ENCODE measurements at places on chromosomes 7 and 10.
A peak's percentile ranks its signal among the peaks of the same experiment; 100 is the strongest.

DNA sequence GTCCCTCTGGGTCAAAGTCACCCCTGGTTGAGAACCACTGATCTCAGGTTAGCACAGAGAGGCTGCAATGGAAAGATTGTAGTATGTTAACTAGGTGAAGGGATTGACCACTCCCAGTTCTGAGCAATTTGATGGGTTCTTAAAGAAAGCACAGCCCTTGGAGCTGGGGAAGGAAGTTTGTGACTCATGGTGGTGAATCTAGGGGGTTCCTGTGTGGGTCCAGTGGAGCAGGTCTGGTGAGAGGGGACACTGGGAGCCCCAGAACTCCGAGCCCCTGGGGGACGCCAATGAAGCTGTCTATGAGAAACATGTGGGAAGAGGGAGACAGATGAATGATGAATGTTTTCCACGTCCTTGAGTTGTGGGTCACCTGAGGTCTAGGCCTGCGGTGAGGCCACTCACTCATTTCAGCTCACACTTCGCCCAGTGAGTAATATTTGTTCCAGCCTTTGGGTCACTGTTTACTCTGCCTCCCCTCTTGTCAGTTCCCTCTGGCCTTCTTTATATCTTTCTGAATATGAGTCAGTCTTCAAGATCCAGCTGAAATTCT, 341.9 kb downstream of the LRMDA start:
- peak; percentile 38 for DNase-seq

DNA sequence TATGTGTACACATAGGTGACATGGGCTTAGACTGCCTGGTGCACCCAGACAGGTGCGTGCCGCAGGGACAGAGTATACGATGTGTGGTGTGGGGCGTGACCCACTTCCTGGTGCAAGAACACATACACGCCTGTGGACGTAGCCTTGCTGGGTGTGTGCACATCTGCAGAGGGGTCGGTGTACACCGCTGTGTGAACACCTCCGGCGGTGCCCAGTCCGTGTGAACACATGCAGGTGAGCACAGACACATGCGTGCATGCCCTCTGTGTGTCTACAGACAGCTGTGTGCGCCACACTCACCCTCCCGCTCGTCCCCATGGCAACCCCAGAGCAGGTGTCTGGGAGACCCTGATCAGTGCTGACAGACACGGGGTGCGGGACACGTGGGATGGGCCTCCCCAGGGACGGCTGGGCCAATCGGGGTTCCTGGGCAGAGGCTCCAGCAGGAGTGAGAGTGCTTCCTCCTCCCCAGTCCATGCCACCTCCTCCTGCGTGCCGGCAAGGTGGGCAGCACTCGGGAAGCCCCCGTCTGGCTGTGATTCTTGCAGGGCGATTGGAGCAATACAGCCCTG, 23.4 kb downstream of the ELFN1 start:
- DNase-seq, result peak; percentile 13

DNA sequence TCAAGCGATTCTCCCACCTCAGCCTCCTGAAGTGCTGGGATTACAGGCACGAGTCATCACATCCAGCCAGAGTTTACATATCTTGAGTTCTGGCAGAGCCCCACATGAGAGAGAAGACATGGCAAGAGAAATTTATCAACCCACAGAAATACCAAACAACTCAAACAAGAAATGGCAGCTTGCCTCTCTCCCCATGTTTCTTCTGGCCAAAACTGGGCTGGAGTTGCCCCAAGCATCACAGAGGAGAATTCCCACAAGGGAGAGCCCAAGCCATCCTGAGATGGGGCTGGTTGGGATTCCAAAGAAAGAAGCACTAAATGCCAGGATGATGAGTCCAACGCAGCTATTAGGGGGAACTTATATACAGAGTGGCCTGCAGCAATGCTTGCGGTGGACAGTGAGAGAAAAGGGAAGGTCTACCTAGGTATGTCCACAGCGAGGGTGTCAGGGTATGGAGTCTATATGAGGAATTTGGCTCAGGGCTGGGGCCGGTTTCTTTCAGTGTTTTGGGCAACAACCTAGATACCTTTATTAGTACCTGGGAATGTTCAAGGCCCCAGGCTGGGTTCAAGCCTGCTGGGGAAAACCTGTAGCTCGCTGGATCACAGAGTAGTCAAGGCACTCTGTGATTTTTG, 14.5 kb upstream of the PAX4 start:
- no peak for DNase-seq

GRCh38 chr7:107165341-107165740, 3.5 kb upstream of the HBP1 start:
- DNase-seq, result no peak

GRCh38 chr7:20158684-20159083, 58.5 kb downstream of the MACC1 start:
- DNase-seq, result no peak

- DNase-seq, result no peak
Observed at GRCh38 chr7:131027287-131027773, 293.3 kb upstream of the KLF14 start.

GRCh38 chr7:130135208-130136205, 65.2 kb downstream of the KLHDC10 start:
- no peak for DNase-seq

- no peak for DNase-seq
Observed at GRCh38 chr10:47071891-47072290, 160.7 kb downstream of the PTPN20 start.

GRCh38 chr10:86041116-86041515, 325.5 kb downstream of the GRID1 start:
- DNase-seq, result no peak

GRCh38 chr7:96591900-96592676, 117.6 kb downstream of the SEM1 start:
- no peak for DNase-seq

GRCh38 chr7:2943851-2944601, 99.6 kb downstream of the CARD11 start:
- no peak for DNase-seq

DNA sequence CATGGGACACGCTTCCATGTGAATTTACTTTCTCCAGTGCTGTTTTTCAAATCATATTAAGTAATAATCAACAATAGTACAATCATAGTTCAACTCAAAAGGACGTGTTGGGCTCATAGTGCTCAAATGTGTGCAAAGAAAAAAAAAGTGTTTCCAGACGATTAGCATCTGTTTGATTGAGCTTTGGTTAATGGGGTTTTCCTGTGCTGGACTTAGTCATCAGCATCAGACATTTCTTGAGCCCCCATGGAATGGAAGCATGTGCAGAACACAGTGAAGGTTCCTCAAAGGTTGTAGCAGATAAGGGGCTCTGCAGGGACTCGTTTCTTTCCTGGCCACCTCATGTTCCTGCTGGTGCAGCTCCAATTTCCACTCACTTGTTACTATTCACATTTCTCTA, 233.9 kb downstream of the PAXIP1 start:
- DNase-seq, result no peak

- no peak for DNase-seq
Observed at GRCh38 chr7:20998309-20998708, 211.6 kb upstream of the SP8 start.

- DNase-seq, result no peak
Observed at GRCh38 chr7:142487124-142487523, 229.3 kb upstream of the PRSS58 start.

GRCh38 chr10:119567978-119568377, 25.5 kb upstream of the RGS10 start:
- DNase-seq, result no peak

GRCh38 chr10:113298616-113299015, 254.2 kb upstream of the HABP2 start:
- DNase-seq, result no peak

GRCh38 chr10:89421018-89421476, 6.7 kb downstream of the IFIT5 start:
- peak; percentile 68 for DNase-seq

DNA sequence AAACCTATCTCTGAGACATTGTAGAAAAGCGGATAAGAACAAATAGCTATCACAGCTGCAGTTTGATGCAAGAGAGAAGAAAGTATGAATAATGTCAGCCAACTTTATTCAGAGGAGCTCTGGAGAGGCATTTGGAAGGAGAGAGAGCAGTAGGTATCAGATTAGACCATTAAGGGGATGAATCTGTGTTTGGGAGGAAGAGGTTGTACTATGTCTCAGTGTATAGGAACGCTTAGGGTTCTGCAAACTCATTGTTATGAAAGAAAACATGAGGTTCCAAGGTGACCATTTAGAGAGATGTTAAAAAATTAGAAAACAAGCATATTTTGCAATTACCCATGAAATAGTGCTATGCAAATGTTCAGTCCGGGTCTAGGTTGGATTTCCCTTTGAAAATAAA, 207.5 kb upstream of the GNAI1 start:
- no peak for DNase-seq

DNA sequence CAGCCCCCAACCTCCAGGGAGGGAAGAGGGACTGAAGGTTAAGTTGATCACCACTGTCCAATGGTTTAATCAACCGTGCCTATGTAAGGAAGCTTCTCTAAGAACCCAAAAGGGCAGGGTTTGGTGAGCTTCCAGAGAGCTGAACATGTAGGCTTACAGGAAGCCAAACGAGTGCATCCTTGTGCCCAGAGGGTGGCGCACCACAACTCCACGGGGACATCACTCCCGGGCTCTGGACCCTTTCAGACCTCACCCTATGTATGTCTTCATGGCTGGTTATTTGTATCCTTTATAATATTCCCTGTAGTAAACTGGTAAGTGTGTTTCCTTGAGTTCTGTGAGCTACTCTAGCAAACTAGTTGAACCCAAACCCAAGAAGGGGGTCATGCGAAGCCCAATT, 11.5 kb upstream of the NFKB2 start:
- DNase-seq, result peak; percentile 27

DNA sequence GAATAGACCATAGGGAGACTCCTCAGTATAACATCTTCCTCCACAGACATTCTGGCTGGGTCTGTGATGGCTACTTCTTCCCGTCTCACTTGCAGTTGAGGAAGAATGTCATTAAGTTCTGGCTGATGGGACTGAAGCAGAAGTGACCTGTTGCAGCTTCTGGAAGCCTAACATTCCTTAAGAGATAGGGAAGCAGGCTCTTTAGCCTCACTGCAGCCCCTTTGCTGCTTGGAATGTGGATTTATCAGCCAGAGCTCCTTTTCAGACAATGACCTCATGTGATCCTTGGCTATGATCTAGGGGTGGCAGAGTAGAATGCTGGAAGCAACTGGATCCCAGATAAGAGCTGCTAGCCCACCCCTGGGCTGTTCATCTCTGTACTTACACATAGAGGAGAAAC, 142.5 kb downstream of the RNF216 start:
- no peak for DNase-seq

DNA sequence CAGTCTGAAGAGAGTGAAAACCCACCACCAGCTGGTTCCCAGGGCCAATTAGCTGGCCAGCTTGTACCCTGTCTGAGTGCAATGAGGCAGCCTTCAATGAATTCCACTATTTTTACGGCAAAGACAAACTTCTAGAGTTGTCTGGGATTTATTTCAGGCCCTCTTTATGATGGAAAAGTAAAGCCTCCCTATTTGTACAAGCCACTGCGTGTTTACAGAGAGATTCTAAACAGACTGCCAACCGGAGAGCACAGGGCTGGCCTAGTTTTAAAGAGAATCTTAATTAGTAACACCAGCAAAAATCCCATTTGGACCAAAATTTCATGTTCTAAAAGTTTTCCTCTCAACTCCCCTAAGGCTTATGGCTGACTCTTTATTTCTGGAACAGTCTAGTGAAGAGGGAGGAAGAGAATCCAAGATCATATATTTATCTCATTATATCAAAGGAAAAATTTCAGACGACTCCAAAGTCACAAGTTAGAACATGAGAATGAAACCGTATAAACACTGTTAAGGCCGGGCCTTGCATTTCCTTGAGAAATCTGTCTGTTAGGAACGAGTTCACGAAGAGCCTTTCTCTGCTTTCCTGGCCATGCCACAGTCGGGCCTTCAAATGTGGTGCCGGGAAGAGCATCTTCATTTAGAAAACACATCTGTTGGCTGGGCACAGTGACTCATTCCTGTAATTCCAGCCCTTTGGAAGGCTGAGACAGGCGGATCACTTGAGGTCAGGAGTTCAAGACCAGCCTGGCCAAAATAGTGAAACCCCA, 724.6 kb upstream of the NRP1 start:
- no peak for DNase-seq

- no peak for DNase-seq
Observed at GRCh38 chr7:47421456-47421855, 160.5 kb downstream of the TNS3 start.

DNA sequence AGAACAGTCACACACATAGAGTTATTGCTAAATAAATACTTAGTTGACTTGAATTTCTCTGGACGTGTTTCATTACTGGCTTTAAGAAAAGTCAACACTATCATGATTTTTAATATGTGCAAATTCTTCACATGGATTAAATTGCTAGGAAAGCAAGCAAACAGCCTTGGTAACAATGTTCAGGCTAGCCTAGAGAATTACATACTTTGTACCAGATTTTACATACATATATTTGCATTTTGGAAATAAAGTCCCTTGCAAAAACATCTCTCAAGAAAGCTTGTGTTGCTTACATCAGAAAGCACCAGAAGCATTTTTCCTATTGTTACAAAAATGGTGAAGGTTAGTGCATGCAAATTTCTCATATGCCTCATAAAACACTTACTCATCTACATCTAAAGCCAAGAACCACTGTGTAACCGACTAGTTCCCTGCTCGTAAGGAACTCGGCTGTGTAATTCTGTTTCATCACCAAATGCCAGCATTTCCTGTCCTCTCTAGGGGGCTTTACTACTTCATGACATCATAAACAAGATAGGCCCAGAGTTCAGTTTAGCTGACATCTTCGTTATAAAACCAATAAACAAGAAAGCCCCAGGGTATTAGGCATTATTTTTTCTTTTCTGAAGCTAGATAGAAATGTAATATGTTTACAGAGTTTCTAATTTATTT, 87.8 kb downstream of the CFAP58 start:
- no peak for DNase-seq

DNA sequence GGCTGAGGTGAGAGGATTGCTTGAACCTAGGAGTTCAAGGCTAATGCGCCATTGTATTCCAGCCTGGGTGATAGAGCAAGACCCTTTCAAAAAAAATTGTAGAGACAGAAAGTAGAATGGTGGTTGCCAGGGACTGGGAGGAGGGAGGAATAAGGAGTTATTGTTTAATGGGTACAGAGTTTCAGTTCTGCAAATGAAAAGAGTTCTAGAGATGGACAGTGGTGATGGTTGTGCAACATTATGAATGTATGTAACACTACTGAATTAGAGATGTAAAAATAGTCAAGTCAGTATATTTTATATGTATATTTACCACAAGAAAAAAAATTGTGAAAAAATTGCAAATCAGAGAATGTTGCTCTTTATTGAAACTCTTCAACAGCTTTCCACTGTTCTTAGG, 266.5 kb upstream of the NPY start:
- no peak for DNase-seq

GRCh38 chr10:59857049-59857448, 49.3 kb downstream of the CCDC6 start:
- no peak for DNase-seq

- DNase-seq, result no peak
Observed at GRCh38 chr7:43602256-43602655, 19.3 kb downstream of the STK17A start.

DNA sequence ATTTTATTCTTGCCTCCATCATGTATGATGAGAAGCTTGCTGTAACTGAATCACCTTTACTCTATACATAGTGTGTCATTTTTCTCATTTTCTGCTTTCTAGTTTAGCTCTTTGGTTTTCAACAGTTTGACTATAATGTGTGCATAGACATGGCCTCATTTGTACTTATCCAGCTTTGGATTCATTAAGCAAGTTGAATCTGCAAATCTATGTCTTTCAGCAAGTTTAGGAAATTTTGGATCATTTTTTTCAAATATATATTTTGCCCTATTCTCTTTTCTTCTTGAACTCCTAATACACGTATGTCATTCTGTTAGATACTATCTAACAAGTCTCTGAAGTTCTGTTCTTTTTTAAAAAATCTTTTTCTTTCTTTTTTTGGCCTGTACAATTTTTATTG, 57.8 kb downstream of the PRLHR start:
- DNase-seq, result no peak

Measured in stomach (tissue), 19 donors.